COR-L47 (cell line): ENCODE measurements at places on chromosomes 7 and 10.

- DNase-seq: no peak
Observed at GRCh38 chr7:140640060-140640637, 464 bp downstream of the DENND2A start.

GRCh38 chr7:38199154-38199553 is 21.1 kb downstream of the STARD3NL start:
- DNase-seq: no peak

- DNase-seq: no peak
Observed at GRCh38 chr7:128221929-128222403, 19.1 kb upstream of the LEP start.

- no peak for DNase-seq
Observed at GRCh38 chr7:115359119-115359518, 437.2 kb downstream of the MDFIC start.

GRCh38 chr10:34578468-34578867 is 236.6 kb downstream of the PARD3 start:
- DNase-seq: no peak

- DNase-seq: no peak
Observed at GRCh38 chr7:71130031-71130679, 1.8 kb upstream of the GALNT17 start.

- DNase-seq: peak; percentile 21
Observed at GRCh38 chr10:78450807-78451485, 417.3 kb downstream of the RPS24 start.

- no peak for DNase-seq
Observed at GRCh38 chr7:147968046-147968610, 622.4 kb upstream of the C7orf33 start.

GRCh38 chr7:100017300-100017699 is 1.9 kb downstream of the ZKSCAN1 start:
- DNase-seq: no peak

DNA sequence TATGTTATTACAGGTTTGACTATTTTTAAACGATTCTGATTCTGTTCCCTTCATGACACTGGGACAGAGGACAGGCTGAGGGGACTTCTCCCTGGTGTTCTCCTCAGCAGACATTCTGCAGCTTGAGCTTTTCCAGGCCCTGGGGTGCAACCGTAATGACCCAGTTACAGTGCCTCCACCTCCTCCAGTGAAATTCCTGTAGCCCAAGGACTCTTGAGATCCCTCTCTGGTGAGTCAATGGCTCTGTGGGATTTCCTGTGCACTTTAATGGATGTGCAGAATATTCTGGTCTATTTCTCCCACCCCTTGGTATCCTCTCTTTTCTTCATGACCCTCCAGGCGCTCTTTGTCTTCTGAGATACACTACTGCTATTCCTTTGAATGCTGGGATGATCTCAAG is 319.3 kb downstream of the INHBA start:
- DNase-seq: no peak

DNA sequence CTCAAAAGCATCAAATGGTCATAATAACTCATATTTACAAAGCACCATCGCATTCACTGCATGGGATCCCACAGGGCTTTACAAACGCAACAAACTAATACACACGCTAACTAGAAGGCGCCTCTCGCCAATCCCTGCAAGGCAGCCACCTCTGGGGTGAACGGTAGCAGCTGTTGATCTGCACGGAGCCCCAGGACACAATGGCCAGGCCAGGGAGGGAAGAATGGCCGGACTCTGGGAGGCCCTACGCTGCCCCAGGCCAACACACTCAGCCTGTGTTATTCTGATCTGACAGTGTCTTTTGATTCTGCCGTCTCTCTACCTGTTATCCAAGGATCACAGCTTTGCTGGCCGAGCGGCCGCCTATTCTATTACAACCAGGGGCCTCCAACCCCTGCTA is 41.8 kb downstream of the HABP2 start:
- no peak for DNase-seq

DNA sequence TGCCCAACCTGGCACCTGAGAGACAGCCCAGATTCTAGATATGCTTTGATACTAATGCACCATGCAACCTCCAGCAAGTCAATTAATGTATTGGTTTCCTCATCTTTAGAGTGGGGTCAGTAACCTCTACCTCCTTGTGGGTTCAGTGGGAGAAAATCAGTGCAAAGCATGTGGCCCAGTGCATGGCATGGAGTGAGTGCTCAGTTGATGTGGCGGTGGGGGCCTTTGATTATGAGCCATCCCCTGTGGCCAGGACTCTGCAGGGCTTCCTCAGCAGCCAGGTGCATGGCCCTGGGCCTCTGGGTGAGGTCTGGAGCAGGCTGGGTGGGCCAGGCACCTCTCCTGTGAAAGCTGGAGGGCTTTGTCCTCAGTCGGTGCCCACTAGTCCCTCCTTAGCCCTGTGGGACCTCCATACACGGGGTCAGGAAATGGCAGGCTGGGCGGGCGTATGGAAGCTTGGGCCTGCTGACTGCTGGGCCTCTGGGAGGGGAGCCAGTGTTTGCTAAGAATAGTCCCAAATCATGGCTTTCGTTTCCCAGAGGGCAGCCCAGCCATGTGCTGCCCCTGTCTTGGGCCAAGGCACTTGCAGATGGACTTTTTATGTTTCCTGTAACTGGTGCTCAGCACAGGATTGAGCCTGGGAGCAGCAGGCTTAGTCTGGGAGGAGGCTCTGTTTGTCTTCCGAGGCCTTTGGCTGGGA is 3.4 kb downstream of the PALD1 start:
- DNase-seq: no peak

GRCh38 chr10:71713135-71714030 is 6.2 kb downstream of the C10orf105 start:
- no peak for DNase-seq

GRCh38 chr7:11376529-11376928 is 402.9 kb downstream of the PHF14 start:
- DNase-seq: no peak

- DNase-seq: no peak
Observed at GRCh38 chr10:7035126-7035761, 375.6 kb downstream of the SFMBT2 start.

GRCh38 chr7:37947138-37947940 is 26.9 kb downstream of the EPDR1 start:
- no peak for DNase-seq

DNA sequence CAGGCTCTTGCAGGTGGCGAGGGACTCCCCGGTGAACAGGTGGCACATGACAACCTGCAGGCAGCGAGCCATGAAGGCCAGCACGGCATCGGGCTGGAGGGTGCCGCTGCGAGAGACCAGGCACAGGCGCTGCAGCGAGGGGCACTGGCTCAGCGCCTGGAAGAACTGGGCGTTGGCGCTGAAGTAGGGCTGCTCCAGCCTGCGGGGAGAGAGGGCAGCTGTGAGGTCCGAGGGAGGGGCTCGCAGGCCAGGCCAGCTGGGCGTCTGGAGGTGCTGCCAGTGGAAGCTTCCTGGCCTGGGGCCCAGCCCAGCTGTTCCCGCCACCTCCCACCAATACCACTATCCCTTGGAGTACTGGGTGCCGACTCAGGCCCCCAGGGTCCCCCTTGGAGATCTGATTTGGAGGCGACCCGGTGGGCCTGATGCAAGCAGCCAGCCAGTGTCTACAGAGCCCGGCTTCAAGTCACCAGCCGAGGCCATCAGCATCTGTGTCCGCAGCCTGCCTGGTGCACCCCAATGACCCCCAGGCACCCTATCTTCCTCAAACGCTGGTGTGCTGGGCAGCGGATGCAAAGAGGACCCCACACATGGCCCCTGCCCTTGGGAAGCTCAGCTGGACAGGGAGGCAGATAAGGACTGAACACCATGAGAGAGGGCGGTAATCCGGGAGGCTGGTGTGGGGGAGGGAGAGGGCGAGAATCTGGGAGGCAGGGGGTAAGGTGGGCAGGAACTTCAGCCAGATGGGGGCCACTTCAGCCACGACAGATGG is 67.8 kb upstream of the TNRC18 start:
- DNase-seq: peak; percentile 93

GRCh38 chr7:35374858-35375257 is 121.0 kb upstream of the TBX20 start:
- no peak for DNase-seq

- DNase-seq: no peak
Observed at GRCh38 chr7:74153736-74154135, 20.4 kb upstream of the EIF4H start.

DNA sequence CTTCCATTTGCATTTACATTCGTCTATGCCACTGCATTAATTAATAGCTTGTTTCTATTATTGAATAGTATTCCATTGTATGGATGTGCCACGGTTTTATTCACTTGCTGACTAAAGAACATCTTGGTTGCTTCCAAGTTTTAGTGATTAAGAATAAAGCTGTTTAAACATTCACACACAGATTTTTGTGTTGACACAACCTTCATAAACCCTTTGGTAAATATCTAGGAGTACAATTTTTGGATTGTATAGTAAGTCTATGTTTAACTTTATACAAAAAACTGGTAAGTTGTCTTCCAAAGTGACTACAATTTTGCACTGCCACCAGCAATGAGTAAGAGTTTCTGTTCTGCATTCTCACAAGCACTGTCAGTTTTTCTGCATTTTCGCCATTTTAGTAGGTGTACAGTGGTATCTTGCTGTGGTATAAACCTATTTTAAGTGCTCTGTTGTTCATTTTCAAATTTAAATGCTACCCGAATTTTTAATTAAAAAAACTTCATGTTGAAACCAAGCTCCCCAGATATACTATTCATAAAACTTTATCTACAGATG is 121.4 kb downstream of the RNF133 start:
- no peak for DNase-seq

- DNase-seq: no peak
Observed at GRCh38 chr10:130254662-130255061, 118.5 kb downstream of the GLRX3 start.

- DNase-seq: no peak
Observed at GRCh38 chr7:125675640-125676039, 746.0 kb upstream of the POT1 start.

- DNase-seq: no peak
Observed at GRCh38 chr7:92802406-92802805, 34.0 kb downstream of the CDK6 start.

DNA sequence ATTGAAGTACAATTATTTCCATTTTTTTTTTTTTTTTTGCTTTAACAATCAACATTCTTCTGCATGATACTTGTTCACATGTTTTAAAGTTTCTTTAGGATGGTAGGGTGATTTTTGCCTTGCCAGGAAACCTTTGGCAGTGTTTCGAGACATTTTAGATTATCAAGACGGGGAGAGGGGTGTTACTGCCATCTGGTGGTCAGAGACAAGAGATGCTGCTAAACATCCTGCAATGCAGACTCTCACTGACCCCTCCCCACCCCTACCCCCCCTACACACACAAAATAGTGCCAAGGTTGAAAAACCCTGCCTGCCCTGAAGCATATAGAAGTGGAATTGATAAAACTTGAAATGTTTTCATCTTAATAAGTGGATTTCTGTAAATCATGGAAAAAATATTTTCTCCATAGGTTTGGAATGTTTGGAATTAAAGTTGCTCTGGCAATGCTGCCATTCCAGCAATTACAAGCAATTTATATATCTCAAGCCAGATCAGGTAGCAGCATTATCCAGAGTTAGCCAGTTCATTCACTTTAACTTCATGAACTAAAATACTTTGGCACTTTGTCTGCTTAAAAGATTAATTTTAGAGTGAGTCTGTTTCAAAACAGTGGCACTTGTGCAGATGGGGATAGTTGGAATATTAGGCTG is 62.1 kb downstream of the SDHAF3 start:
- DNase-seq: peak; percentile 64

- DNase-seq: peak; percentile 42
Observed at GRCh38 chr10:12348870-12349628, at the start of gene CAMK1D. Gene CAMK1D (plus strand): TSS chr10:12349547.

- no peak for DNase-seq
Observed at GRCh38 chr7:118184565-118184940, 589 bp downstream of the LSM8 start.

DNA sequence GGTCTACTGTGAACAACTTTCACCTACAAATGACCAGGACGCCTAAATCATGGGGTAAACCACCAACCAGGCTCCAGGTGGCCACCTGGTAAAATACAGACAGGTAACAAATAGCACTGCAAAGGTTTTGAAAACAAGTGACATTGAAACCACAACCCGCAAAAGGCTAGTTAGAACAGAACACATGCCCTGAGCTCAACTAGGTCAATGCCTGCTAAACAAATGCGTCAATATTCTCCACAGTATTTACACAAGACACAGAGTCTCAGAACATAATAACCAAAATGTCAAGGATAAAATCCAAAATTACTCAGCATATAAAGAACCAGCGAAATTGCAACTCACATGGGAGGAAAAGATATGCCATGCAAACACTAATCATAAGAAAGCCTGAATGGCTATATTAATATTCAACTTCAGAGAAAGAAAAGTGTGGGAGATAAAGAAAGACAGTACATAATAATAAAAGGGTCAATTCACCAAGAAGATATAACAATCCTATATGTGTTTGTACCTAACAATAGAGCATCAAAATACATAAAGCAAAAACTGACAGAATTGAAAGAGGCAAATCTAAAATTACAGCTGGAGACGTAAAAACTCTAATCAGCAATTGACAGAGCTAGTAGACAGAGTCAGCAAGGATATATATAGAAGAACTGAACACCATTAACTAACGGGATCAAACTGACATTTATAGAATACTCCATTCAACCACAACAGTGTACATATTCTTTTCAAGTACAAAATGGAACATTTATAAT is 47.6 kb downstream of the SMURF1 start:
- DNase-seq: no peak

DNA sequence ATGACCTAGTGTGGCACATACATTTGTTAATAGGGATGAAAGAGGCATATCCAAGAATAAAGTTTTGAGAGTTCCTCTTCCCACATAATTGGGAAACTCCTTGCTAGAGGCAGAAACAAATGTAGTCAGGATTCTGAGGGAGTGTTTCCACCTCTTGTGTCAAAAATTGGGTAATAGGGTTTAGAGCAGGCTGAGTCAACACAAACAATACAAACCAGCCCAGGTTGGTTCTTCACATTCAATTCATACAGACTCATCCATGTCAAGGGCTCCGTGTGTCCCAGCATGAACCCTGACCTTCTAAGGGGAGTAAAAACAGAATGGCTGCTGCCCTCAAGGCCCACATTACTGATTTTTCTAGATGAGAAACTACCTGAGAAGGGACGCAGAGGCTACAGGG is 75.3 kb downstream of the GLI3 start:
- no peak for DNase-seq
